HCEC 1CT (cell line): ENCODE measurements at places on chromosomes 5 and 9.

- DNase-seq = no peak
Measured at GRCh38 chr9:34623374-34624235, 3.3 kb upstream of the DCTN3 start.

- DNase-seq = no peak
Measured at GRCh38 chr5:1093361-1093760, 18.5 kb downstream of the SLC12A7 start.

DNA sequence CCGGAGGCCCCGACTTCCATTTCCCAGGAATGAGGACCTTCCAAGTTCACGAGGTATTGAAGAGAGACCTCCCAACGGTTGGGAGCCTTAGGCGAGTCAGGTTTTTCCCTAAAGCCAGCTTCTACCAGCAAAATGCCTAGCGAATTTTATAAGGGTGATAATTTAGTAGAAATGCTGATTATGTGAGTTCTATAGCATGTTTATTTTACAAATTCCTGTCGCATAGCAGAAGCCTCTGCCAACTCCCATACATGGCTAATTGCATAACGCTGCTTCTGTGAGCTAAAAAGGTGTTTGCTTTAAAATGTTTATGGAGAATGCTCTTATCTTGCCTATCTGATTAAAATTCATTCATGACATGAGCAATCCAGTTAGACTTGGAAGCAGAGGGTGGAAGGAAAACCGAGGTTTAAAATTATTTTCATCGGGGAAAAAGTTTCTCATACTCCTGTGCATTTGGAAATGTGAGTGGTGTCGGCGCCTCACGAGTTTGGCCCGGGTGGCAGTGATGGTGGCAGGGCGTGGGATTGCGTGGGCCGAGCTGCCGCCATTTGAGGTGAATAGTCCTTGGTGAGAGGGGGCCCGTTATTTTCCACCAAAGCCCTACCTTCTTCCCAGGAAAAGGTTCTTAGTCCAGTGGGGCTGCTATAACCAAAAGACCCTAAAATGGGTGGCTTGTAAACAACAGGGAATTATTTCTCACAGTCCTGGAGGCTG is 104.4 kb upstream of the FCN2 start:
- DNase-seq = peak; percentile 10

- no peak for DNase-seq
Measured at GRCh38 chr9:73951147-73951546, 546.0 kb upstream of the RORB start.

GRCh38 chr9:23643656-23644258 is 182.3 kb downstream of the ELAVL2 start:
- DNase-seq = no peak

GRCh38 chr5:157519579-157520253 is 55.9 kb downstream of the ADAM19 start:
- DNase-seq = no peak

DNA sequence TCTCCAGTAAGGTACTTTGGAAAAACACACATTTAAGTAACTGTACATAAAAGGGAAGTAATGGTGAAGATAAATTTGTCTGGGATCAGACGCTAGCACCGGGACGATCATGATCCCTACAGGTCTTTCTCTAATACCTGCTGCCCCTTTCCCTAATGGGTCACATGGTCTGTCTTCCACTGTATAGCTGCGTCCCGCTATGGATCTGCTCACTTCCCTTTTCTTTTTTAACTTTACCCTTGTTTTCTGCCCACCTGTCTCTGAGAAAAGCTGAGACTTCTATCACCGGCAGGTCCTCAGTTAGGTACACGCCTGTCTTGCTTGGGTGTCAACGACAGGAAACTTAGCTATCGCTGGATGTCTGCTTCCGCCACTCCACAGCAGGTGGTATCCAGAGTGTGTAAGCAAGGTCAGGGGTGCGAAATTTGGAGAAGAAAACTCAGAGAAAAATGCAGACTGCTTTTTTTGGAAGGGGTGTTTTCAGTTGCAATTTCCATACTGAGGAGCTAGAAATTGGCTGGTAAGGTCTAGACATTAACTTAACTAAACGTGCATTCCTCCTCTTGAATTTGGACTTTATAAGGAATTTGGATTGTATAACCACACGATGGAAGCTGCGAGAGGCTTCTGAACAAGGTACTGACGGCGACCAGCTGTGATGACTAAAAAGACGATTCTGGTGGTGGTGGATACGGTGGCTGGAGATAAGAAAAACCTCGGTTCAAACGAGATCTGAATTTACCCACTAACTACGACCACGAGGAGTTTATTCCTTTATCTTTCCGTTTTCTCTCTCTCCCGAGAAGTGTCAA is 1.1 kb upstream of the ICE1 start:
- DNase-seq = no peak

GRCh38 chr5:147348451-147348850 is 113.6 kb downstream of the STK32A start:
- no peak for DNase-seq

DNA sequence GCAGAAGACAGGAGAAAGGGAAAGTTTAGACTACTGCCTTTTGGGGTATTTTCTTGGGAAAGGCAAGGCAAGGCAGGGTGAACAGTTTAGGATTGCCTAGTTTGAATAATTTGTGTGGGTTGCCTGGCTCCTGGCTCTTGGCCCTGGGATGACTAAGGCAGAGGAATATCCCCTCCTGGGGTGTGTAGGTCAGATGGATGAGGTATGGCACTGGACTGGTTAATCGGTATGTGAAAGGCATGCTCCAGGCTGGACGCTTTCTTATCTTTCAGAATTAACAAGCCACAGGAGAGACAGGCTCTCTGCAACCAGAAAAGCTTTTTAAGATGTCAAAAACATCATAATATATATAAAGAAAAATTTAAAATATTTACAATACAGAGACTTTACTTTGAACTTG is 58.6 kb downstream of the STARD4 start:
- peak; percentile 69 for DNase-seq

DNA sequence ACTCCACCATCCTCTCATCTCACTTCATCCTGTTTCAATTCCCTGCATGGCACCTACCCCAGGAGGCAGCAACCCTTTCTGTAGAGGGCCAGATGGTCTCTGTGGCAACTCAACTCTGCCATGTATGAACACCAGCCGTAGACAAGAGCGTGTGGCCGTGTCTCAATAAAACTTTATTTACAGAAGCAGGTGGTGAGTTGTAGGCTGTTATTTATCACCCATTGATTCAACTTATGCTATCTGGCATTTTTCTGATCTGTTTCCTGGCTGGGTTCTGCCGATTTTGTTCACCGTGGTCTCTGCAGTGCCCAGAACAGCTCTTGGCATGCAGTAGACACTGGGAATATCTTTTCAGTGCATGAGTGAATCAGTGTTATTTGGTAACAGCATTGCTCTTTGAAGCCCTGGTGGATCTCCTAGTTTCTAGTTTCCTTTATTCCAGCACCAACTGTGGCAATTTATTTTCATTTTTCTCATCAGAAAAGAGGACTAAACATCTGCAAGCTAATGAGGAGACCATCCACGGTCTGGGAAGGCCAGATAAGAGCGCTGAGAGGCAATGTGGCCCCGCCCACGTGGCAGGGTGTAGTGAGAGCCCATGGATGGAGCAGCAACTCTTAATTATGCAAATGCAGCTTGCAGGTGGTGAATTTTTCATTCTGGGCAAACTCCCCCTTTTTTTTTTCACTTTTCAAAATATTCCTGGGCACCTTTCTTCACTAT is 77.9 kb downstream of the CTSL start:
- no peak for DNase-seq
